ENCODE measurements at places on chromosomes 2 and 18.

DNA sequence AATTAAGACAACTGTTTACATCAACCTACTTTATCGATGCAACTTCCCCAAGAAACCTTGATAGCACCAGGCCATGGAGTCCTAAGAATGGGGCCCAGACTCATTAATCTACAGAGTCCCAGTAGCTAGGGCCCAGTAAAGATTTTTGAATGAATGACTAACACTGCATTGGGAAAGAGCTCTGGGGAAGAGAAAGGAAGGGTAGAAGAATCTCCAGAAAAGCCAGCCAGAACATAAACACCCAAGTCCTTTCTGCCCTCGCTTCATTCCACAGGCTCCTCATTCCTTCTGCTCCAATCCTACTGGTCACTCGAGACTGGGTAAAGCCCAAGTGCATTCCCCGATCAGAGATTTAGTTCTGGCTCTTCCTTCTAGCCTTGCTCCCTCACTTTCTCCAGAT, 44.3 kb downstream of the CYRIA start:
- no peak for DNase-seq

DNA sequence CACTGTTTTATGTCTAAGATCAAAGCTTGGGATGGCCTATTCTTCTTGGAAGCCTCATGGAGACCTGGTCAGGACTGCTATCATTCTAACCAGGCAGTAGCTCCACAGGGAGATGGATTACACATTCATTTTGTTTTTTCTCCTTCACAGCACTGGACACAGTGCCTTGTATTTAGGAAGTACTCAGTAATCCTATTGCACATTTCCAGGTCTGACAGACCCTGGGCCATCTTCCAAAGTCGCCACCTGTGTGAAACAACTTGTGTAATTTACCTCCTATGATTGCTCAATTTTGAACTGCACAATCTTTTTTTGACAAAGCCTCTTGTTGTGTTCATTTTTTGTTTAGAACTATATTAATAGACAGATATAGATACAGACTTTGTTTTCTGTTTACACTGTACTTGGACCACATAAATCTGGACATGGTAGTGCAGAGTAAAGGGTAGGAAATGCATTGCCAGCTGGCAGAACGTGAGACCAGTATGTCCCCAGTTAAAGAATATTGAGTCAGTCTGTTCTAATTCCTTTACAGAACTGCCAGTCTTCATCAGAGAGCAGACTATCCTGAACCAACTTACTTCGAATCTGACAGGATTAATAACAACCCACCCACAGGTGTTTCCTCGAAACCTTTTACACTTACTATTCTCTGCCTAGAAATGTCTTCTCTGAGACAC, 277.8 kb upstream of the CYRIA start:
- DNase-seq = no peak

GRCh38 chr2:148996805-148997204, 41.7 kb upstream of the LYPD6B start:
- no peak for DNase-seq

DNA sequence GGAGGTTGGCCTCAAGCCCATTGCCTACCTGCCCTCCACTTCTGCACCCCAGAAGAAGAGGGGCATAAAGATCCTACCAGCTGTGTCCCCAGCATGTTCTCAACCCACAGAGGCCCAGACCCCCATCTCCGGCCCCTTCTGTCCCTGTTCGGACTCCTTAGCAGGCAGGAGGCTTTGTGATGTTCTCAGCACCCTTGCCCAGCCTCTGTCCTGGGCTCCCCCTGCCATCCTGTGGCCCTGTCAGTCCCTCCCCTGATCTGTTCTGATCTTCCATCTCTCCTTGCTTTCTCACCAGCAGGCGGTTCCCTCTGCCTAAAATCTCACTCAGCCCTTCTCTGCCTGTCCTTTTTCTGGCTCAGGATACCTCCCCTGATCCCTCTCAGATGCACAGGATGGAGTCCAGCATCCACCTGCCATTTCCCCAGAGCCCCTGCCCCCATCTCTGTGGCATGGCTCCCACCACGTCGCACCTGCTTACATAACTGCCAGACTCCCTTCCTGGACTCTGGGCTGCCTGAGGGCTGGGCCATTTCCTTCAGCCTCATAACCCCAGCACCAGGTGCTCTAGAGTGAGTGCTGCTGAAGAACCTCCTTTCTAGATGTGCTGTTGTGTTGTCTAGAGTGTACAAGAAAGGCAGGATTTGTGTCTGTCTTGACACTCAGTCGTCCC, 134.0 kb downstream of the CTIF start:
- no peak for DNase-seq

- DNase-seq = no peak
These were observed at the start of gene ACKR3 for GRCh38 chr2:236569573-236569973. Gene ACKR3, plus strand, starts transcription at chr2:236569825. Its CDS starts 10,641 bp downstream, at chr2:236580466.

Data from stimulated activated CD4-positive, alpha-beta T cell treated with anti-CD3 and anti-CD28 coated beads, Interleukin-15, amount 100 ng/mL, for 48 hours (primary cell).